B cell (primary cell): ENCODE measurements at places on chromosomes 3 and 15. TPM values are rescaled to one million over a fixed set of nuclear protein-coding genes. Genes with fewer than 3 reads are reported as not detected.

Gene MRPS11
- 37.9 and 40.1 TPM in 2 replicates for total RNA-seq

Gene CCDC33
- not detected in 2 replicates for total RNA-seq

Gene KCNMB3
- 5.7 and 6.1 TPM in 2 replicates for total RNA-seq

- no peak for DNase-seq
Observed at GRCh38 chr3:4245671-4246070, 57.5 kb upstream of the SETMAR start.

DNA sequence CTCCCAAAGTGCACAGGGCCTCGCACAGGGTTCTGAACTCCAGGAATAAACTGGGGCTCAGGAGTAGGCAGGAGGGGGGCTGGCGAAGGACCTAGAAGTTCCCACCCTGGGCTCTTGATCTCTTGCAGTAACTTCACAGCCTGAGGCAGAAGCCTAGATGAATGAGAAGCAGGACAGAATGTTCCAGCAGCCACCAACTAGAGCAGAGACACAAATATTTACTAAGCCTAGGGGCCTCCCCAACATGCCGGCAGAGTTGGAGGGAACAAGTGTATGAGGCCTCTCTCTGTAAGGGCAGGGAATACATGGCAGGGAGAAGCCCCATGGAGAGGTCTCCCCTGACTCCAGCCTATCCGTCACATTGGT, 25.3 kb upstream of the C15orf39 start:
- DNase-seq = no peak

DNA sequence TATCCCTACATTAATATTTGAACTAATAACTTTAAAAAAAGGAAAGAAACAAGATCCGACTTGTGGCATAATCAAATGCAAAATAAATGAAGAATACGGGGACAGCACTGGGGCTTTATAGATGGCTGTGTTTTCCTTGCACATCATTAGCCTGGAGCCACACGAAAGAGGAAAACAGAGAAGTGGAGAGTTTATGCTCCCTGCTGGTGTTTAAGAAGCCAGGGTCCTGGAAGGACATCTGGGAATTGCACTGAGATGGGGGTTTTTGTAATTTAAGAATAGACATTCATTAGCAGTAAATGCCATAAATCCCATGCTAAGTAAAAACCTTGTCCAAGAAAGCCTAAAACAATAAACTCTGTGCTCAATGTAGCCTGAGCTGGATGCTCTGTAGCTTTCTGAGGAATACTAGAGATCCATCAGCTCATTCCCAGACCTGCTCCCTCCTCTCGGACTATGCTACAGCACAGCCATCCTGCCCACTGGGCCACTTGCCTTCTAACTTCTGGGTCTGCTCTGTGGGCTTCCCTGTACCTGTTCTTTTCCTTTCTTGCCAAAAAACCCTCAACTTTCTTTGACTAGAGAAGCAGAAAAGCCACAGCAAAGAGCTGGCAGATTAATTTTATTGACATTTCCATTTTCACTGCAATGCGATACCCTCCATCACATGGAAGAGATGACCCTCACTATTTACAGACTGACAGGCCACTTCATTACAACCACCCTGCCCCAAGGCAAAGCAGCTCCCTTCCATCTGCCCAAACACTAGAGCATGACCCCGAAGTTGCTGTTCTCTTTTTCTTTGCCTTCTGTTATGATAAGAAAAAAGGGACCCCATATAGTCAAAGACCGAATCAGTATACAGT, 62.3 kb downstream of the MEIS2 start:
- no peak for DNase-seq

DNA sequence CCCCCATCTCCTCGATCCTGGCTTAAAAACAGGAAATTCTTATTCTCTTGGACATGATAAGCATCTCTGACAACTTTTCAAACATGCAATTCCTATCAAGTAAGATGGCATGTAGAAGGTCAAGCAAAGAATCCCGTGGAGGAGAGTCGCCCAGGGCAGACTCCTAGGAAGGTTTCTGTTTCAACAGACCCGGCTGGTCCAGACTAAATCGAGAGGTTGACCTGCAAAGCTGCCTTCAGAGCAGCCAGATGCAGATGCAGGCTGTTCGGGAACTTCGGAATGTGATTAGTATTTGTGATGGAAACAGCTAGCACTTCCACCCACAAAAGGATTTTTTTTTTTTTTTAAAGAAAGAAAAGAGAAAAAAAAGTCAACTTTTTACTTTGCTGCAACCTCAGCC, 216.8 kb downstream of the NR1D2 start:
- no peak for DNase-seq
